Stimulated activated CD4-positive, alpha-beta T cell treated with anti-CD3 and anti-CD28 coated beads, TNF-alpha, amount 100 ng/mL, for 4 hours (primary cell): ENCODE measurements at places on chromosomes 3 and 15.

GRCh38 chr3:23479026-23479425 is 275.9 kb downstream of the UBE2E2 start:
- DNase-seq: no peak

DNA sequence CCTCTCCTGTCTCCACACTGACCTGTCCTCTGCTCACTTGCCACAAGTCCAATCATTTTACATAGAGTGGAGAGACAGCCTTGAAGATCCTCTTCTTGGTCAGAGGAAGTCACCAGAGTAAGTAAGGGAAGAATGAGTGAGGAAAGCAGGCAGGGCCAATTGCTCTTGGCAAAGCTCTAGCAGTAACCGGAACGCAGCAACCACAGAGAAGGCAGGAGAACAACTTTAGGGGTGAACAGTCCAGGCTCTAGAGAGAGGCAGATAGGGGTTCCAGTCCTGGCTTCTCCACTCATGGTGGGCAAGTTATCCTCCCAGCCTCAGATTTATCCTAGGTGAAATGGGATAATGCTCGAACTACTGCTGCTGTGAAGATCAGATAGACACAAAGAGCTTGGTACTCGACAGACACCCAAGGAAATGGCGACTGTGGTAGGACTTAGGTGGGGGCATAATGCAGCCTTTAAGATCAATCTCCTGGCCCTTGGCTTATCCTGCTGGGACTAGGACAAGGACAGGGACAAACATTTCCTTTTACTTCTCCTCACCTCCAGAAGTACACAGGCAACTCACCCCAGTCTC is 1.2 kb upstream of the ADAMTSL3 start:
- no peak for DNase-seq

GRCh38 chr3:157542711-157543500 is 39.7 kb upstream of the VEPH1 start:
- DNase-seq: no peak

GRCh38 chr3:10285272-10286132 is 7.2 kb downstream of the GHRL start:
- DNase-seq: no peak

- no peak for DNase-seq
Observed at GRCh38 chr3:132071043-132071442, 36.2 kb upstream of the CPNE4 start.

DNA sequence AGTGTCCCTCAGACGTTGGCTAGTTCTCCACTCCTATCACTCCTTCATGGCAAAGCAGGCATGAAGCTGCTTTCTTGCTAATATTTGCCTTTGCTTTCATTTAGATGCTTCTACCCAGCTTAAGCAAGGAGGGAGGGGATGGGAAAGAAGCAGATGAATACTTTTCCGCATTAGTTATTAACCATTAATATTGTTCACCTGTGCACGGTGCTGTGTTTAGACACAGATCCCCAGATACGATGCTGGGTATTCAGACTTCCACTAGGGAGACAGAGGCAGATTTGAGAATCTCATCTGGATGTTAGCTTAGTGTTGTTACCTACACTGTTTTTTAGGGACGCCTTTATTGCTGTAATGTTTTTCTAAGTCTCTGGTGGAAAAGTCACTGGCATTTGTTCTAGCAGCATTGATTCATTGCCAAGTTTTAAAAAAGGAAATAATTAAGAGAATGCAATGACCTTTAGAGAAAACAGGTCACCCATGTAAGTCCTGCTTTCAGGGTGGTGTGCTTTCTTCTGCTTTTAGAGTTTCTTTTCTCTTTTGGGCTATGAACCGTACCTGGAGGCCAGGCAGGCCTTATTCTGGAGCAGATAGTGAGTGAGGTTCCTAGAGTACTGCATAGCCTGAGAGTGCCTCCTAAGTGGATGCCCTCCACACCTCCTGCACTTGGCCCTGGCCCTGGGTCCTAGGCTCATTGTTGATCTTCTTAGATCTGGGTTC is 55.5 kb downstream of the MYZAP start:
- no peak for DNase-seq

DNA sequence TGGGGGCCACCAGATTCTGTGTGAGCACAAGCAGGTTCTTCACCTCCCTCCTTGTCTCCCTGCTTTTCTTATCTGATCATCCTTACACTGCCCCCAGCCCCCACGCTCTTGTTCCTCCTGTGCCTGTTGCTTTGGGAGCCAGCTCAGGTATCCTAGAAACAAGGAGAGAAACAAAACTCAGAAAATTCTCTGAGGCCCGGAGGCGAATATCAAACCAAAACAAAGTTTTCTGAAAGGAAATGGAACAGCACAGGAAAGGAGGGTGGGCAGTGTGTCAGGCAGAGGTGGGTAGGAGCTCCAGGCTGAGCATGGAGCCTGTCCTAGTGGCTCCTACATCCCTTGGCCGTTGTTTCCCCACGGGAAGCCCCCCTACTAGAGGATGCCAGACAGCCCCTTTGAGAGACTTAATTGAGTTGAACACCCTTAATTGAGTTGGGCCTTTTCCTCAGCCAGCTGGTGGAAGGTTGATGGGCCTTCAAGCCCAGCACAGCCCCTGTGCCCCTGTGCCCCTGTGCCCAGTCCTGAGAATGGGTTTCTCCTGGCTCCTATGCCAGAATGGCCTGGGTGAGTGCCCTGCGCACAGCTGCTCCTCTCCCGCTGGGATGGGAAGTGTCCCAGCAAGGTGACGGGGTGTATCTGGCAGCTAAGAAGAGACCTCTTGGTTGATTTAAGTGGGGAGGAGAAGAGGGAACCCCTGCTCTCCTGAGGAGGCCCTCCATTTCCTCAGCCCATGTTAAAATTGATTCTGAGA is 22.8 kb upstream of the JMJD7 start:
- DNase-seq: no peak

GRCh38 chr3:89802881-89803280 is 695.5 kb downstream of the EPHA3 start:
- DNase-seq: no peak
